Effector CD8-positive, alpha-beta T cell (primary cell): ENCODE measurements at places on chromosomes 7 and 10.

DNA sequence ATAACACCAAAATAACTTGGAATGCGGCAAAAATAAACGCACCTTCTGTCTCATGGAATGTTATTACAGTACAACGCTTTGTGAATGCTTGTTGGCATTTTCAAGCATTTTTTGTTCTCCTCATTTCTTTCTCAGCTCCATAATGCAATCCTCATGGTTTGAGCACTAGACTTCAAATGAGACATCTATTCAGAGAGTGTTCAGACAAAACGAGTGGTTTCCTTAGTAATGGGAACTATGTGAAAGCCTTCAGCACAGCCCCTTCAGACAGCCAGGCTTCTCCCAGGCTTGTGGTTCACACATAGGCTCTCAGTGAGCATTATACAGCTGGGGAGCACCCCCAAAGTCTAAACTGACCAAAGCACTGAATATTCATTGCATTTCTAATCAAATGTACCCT, 8.6 kb upstream of the LRRN3 start:
- no peak for DNase-seq

DNA sequence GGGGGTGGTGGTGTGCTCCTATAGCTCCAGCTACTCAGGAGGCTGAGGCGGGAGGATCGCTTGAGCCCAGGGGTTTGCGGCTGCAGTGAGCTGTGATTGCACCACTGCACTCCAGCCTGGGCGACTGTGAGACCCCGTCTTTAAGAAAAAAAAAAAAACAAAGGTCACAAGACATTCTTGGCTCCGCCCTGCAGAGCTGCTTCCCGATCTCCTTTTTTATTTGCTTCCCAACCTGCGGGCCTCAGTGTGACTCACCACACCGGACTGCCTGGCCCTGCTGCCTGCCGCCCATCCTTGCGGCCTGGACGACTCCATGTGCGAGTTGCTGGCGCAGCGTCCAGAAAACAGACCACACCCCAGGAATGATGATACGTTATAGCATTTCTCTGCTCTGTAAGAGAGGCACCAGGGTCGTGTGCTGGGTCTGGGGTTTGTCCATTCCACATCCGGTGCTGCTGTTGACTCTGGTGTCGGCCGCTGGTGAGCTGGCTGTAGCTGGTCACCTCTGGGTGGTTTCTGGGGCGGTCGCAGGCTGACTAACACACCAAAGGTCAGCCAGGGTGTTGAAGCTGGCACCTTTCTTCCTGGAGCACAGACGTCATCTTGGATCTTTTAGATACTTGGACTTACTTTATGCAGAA, 123.6 kb downstream of the TCF7L2 start:
- DNase-seq, result no peak

GRCh38 chr10:98246911-98247805, 20.8 kb downstream of the LOXL4 start:
- no peak for DNase-seq

DNA sequence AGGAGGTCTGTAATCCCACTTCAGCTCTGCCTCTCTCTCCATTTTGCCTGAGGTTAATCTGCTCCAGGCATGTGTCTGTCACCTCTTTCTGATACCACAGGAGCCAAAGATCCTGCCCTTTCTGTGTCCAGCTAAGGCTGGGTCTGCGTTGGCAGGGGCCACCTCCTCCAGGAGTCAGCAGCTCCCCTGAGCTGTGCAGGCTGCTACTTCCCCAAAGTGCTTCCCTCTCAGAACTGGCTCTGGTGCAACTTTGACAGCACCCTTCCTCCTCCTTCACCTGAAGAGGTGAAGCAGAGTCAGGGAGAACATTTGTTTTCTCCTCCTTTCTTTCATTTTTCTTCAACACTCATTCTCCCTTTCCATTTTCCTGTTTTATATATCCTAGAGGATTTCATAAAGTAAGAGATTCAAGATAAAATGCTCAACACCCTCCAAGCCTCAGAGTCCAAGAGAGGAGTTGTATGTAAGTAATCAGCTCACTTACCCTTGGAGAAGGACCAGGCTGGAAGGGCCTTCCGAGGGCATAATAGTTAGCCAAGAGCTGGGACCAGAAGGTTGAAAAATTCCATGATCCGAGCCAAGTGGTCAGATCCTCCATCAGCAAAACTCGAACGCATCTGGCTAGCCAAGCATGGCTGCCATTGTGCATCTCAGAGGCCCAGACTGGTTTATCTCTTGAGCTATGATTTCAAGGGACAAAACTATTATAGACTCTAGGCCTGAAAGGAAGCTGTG, 257.3 kb downstream of the PTEN start:
- no peak for DNase-seq

GRCh38 chr7:82945480-82945879, 217.2 kb downstream of the PCLO start:
- no peak for DNase-seq

GRCh38 chr7:68823996-68824780, 774.1 kb upstream of the AUTS2 start:
- no peak for DNase-seq

DNA sequence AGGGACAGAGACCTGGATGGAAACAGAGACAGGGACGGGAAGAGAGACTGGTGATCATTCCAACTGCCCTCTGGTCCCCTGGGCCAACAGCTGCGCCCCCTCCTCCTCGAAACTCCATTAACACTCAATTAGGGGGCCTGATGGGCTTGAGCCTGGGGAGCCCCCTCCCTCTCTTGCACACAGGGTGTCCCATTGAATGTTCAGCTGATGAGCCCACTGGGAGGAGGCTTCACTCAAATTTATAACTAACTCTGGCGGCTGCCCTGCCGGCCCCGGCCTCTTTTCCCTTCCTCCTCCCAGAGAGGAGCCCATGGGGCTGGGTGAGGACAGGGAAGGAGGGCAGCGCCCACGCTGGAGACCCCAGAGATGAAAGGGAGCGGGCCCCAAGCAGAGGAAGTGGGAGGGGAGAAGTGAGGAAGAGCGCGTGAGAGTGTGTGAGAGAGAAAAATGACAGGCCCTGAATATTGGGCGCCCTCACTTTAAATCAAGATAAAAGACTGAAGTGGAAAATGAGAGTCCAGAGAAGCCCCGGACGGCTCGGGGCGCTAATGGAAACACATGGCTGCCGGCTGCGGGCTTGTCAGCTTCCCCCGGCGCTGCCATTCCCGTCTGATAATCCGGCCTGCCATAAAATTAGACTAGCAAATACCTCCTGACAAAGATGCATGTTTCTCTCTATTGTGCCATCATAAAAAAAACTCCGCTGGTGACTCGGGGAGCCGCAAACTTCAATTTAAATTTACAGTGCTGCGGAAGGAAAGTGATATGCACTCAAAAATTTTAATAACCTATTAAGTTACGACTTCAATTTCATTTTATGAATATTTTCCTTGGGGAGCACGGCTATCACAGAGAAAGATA, 58.0 kb upstream of the PAX2 start:
- DNase-seq, result no peak

- no peak for DNase-seq
Measured at GRCh38 chr7:31456646-31457368, 57.1 kb upstream of the ITPRID1 start.

DNA sequence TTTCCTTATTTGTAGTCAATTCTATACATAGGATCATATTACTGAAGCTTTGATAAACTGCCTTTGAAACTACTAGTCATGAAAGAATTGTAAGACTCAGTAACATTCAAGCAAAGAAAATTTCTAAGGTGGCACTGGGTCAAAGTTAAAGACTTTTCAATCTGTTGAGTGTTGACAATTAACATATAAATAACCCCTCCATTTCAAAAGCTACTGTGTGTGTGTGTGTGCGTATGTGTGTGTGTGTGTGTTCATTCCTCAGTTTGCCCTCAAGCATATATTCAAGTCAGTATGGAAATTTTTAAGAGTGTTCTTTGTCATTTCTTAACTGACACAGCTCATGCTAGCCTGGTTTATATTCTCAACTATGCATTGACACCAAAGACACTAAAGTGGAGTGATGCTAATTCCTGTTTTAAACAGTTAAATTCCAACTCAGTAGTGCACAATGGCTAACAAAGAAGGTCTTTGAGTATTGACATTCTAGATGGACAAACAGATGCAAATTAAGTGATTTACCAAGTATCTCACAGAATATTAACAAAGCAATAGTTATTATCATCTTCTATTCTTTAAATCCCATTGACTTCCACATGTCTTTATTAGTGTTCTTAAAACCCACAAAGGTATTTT, 314.8 kb upstream of the GRM3 start:
- no peak for DNase-seq
